Astrocyte of the spinal cord (primary cell): ENCODE measurements at places on chromosomes 16 and 17.

GRCh38 chr17:15264542-15264941 is 584 bp downstream of the PMP22 start:
- DNase-seq = no peak

DNA sequence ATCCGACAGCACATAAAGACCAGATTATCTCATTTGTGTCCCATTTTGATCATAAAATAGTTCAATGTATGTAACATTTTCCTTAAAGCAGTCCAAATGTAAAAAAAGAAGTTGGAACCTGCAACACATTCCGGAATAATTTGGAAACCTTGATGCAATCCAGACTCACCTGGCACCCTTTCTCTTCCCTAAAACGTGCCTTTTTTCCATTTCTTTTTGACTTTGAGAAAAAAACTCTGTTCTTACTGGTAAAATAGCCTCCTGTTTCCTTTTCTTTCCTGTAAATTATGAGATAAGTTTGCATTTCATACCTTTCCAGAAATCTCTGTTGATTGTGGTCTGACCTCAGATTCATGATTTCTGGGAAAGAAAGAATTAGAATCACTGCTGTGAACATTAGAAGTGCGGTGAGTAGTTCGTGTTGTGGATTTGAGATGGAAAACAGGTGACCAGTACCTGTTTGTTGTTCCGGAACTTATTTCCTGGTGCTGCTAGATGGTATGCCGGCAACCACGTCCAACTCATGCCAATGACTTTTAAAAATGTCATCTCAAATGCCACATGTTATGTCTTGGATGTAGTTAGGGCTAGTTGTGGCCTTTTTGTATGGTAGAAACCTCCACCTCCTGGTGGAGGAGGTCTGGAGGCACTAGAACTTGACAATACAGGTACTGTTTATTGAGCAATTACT is 108.1 kb downstream of the SOCS1 start:
- no peak for DNase-seq

DNA sequence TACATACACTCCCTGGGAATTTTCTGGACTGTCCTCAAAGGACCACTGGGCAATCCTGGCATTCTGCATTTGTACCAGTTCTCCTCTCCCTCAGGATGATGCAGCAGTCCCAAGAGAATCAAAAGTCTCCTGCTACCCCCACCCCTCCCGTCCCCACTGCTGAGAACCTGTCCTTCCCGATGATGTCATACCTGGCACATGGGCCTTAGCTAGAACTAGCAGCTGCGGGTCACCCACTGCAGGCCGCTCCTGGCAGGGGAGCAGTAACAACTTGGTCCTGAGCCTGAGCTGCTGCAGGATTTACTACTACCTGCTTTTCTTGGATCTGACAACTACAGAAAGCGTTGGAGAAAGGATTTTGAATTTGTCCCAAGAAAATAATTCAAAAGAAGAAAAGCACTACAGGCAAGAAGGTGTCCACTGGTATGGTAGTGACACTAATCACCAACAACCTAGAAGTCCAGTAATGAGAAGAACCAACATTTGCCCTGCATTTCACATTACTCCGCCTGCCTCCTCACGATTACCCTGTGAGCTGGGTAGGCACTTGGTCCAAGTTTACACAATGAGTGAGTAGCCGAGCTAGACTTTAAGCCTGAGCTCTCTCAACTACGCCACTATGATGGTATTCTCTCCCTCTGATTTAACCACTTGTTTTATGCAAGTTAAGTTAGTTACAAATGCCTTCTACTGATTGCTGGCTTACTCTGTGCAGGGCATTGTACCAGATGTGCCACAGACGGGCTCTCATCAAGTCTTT is 55.3 kb upstream of the ETV4 start:
- peak; percentile 43 for DNase-seq

DNA sequence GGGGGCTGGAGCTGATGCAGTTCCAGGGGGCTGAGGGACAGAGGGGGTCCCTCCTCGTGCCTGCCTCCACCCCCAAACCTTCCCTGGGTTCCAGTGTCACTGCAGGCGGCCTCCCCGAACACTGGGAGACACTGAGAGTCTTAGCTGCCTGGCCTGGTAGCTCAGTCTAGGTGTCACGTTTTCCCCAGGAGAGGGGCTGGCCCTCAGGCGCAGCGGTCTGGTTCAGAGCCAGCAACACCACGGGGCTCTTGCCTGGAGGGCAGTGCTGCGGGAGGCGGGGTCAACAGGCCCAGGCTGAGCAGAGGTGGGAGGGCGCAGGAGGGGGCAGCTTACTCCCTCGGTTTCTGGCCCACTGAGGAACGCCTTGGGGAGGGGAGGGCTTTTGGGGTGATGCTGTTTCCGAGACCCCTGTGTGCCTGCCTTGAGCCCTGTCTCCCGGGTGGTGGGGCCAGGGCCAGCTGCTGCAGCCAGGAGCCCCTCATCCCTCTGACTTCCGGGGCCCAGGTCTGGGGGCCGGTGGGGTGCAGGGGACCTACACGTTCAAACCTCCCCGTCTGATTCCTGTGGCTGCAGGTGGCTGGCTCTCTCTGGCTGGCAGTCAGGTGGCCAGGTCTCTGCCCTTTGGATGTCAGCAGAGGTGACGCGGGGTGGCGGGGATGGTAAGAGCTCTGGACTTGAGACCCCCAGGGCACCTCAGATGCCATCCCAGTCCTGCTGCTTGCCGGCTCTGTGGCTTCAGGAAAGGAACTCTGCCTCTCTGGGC is 89.3 kb upstream of the GSE1 start:
- DNase-seq = peak; percentile 64

DNA sequence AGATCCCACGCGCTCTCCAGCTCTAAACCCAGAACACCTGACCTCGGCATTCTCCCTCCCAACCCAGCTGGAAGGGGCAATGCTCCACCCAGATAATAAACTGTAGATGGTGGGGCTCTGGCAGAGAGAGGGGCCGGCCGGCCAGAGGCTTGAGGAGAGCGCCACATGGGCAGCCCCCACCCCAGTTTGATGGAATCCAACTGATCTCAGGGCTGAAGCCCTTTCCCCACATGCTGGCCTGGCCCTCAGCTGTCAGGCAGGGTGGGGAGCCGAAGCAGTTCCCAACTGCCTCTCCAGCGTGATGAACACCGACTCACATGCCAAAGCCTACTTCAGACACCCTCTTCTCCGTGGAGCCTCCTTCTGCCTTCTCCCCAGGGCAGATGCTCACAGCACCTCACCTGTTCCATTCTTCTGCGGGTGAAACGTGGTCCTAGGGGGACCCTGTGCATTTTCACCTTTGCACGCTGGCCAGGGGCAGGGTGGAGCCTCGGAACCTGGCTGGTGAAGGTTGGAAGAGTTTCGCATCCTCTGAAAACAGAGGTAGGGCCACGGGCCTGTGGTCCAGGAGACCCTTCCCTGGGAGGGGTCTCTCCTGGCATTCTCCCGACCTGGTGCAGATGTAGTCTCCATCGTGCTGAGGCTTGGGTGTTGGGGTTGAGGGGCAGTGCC is 65.7 kb upstream of the ZNF469 start:
- DNase-seq = no peak

DNA sequence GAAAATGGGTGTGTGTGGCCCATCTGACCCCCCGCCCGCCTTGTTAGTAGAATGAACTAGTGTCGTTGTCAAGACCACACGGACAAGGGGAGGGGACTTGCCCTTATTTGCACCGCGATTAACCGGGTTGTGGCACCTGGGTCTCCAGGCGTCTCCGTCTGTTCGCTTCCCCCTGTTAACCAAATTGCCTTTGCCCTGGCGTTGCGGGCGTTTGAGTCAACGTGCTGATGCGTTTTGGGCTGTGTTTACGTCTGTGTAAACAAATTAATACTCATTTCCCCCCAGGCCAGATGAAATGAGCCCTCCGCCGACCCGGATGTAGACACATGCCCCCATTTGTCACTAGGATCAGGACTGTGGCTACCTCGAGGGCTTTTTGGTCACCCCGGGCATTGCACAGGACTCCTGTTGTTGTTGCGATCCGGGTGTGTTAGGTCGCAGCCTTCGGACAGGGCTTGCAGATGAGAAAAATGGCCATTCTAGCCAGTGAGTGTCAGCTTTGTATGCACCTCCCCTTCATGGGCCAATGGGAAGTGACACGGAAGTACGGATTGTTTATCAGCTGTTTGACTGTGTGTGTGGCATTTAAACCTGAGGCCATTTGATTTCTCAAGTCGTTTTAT is 906 bp downstream of the RBL2 start:
- DNase-seq = peak; percentile 85

GRCh38 chr17:80169784-80170500 is at the start of gene CARD14:
Gene CARD14 (plus strand): TSS chr17:80170030. CDS start chr17:80181439, 11,409 bp downstream.
- DNase-seq = no peak

DNA sequence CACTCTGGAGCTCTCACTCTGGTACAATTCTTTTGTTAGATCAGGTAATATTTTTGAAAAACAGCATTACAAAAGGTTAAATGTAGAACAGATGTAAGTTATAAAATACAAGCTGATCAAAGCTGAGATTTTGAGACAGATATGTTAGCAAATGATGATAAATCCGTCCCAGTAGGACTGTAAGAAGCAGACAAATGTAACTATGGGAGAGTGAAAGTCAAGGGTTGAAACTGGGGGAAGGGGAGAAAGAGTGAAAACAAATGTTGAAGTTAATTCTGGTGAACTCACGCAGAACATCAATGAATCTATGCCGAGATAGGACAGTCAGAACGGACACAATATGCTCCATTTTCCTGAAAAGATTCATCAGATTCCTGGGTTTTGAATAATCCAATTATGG is 298.9 kb upstream of the IRX5 start:
- no peak for DNase-seq

DNA sequence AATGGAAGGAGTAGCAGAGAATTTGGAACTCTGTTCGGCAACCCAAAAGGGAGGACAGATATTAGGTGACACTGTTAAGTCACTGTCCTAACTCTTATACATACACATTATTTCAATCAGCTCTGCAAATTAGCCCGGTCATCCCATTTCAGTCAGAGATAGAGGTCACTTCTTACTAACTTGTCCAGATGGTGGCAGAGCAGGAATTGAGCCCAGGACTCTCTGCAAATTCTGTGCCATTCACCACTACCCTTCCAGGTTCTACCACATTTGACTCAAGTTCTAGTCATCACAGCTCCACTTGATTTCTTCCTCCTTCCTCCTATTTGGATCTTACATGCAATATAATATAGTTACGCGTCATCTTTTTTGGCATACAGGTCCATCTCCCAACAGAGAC is 35.9 kb upstream of the NUDT7 start:
- DNase-seq = no peak

DNA sequence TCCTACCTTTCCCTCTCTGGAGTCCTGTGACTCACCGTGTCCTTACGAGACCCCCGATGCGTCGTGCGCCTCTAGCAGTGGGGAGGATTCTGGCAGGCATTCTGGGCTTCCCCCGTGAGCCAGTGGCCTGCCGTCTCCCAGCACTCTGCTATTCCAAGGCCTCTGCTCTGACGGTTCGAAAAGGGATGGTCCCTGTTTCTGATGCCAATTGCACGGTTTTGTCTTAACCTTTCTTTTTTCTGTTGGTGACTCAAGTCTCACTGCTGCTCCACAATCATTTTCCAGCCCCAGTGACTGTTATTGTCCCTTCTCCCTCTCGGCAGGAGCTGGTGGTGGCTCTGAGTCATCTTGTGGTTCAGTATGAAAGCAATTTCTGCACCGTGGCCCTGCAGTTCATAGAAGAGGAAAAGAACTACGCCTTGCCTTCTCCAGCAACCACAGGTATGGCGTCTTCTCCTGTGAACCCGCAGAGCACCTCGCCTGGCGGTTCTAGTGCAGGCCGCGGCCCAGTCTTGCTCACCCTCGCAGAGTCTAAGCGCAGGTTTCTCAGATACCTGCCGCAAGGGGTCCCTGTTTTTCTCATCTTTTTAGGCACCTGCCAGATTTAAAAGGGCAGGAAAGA is 100.1 kb upstream of the CHMP6 start:
- DNase-seq = peak; percentile 92
